ENCODE measurements at places on chromosomes 6 and 20. TPM values are rescaled to one million over a fixed set of nuclear protein-coding genes. Genes with fewer than 3 reads are reported as not detected.

DNA sequence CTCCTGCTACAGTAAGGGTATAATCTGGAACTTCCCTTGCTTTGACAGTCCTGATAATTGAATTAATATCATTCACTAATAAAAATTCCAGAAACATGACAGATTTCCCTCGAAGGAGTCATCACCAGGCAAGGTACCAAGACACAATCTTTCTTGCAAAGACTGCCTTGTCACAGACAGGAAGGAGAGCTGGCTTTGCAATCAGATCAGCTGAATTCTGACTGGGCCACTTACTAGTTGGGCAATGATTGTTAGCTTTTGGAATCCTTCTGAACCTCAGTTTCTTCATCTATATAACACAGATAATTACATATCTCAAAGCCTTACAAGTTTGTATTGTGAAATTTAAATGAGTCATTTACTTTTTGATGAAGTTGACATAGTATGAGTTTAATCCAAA, 344.2 kb downstream of the RFPL4B start:
- H3K4me3 ChIP-seq = no peak overlapping the region
- no peaks in the 10 kb centered on the region for H3K4me1 ChIP-seq
- DNase-seq = no peak
- no peaks in the 10 kb centered on the region for H3K27me3 ChIP-seq
- H3K36me3 ChIP-seq = no peaks in the 10 kb centered on the region
- no peak overlapping the region for H3K27ac ChIP-seq

DNA sequence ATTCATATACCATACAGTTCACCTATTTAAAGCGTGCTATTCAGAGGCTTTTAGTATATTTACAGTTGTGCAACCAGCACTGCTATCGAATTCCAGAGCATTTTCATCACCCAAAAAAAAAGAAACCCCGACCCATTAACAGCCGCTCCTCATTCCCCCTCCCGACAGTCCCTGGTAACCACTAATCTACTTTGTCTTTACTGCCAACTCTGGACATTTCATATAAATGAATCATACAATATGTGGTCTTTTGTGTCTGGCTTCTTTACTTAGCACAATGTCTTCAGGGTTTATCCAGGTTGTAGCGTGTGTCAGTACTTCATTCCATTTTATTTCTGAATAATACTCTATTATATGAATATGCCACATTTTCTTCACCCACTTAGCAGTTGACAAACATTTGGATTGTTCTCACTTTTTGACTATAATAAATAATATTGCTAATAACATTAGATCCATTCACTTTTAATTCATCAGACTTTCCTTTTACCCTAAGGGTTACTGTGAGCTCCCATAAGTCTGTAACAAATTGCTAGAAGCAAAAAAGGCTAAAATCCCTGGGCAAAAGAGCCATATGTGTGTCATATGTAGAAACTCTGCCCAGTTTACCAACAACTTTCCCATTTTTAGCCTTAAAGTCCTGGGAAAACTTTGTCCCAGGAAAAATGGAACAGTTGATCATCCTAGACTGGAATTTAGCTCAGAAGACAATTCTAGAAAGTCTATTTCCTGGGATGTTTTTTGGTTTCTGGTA, 23.2 kb upstream of the ROS1 start:
- no peak overlapping the region for H3K27ac ChIP-seq
- H3K27me3 ChIP-seq = peaks cover 25% of the 10 kb centered on the region
- DNase-seq = no peak

- no peak overlapping the region for H3K4me3 ChIP-seq
- no peak overlapping the region for H3K27ac ChIP-seq
- no peaks in the 10 kb centered on the region for H3K36me3 ChIP-seq
- no peak for DNase-seq
Observed at GRCh38 chr20:23918101-23918862, 38.7 kb upstream of the CST5 start.

DNA sequence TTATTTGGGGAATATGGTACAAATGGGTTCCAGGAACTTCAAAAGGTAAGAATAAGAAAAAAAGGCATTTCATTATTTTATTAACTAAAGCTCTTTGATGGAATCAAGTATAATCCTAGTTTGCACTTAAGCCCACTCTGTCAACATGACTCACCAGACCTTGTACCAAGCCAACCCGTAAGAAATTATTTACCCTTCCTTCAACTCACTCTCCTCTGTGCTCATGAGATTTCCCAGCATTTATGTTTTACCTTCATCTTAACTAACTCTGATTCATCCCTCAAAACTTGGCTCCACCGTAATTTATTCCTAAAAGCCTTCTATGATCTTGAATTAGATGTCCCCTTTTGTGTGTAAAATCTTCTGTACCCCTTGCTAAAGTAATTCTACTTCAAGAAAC, 308.7 kb downstream of the PKHD1 start:
- no peaks in the 10 kb centered on the region for H3K36me3 ChIP-seq
- H3K4me1 ChIP-seq = no peaks in the 10 kb centered on the region
- DNase-seq = no peak
- no peak overlapping the region for H3K27ac ChIP-seq
- H3K27me3 ChIP-seq = no peaks in the 10 kb centered on the region

GRCh38 chr6:138017166-138017757, 90.0 kb downstream of the PERP start:
- DNase-seq = no peak
- H3K36me3 ChIP-seq = no peaks in the 10 kb centered on the region
- H3K27ac ChIP-seq = no peak overlapping the region
- peaks cover 6% of the 10 kb centered on the region for H3K27me3 ChIP-seq

The ZC3H12D gene
- total RNA-seq = 39.0 TPM
